ENCODE measurements at places on chromosomes 7 and 10. TPM values are rescaled to one million over a fixed set of nuclear protein-coding genes. Genes with fewer than 3 reads are reported as not detected.

The HABP2 gene
- total RNA-seq = not detected

The CCDC172 gene
- total RNA-seq = not detected

The CALCR gene
- not detected for total RNA-seq

The GJD4 gene
- total RNA-seq = not detected

The OIT3 gene
- total RNA-seq = 0.07 TPM

The CHCHD3 gene
- 91.3 TPM for total RNA-seq

The EPHB4 gene
- 184 TPM for total RNA-seq

The LRRD1 gene
- total RNA-seq = not detected

The MRLN gene
- total RNA-seq = not detected

The FAM185A gene
- 10.9 TPM for total RNA-seq

The CCL26 gene
- total RNA-seq = not detected

The CXCL12 gene
- total RNA-seq = 0.40 TPM

The VWA2 gene
- not detected for total RNA-seq

The IL6 gene
- 16.3 TPM for total RNA-seq

The SHH gene
- total RNA-seq = 0.20 TPM

The DDC gene
- total RNA-seq = not detected

The TEX36 gene
- not detected for total RNA-seq

The SPDYE18 gene
- total RNA-seq = 0.28 TPM

The COBL gene
- not detected for total RNA-seq

The ZNF488 gene
- total RNA-seq = not detected

The NOD1 gene
- 14.6 TPM for total RNA-seq

The CDHR3 gene
- total RNA-seq = 1.4 TPM

The PTF1A gene
- not detected for total RNA-seq

The SFRP5 gene
- not detected for total RNA-seq

The HPSE2 gene
- not detected for total RNA-seq

The ZNF117 gene
- 3.4 TPM for total RNA-seq

The PDIA4 gene
- total RNA-seq = 570 TPM

The SMKR1 gene
- total RNA-seq = 0.63 TPM

The ABCC2 gene
- total RNA-seq = 0.99 TPM

The SFRP4 gene
- total RNA-seq = 0.04 TPM

The MYH16 gene
- total RNA-seq = 0.53 TPM

The PLXNA4 gene
- total RNA-seq = 12.5 TPM

The CHRM2 gene
- not detected for total RNA-seq

The OR2A25 gene
- total RNA-seq = not detected

The CUX1 gene
- total RNA-seq = 20.8 TPM

The MLLT10 gene
- 36.9 TPM for total RNA-seq

The CCL24 gene
- total RNA-seq = not detected

The TWIST1 gene
- total RNA-seq = 9.2 TPM

The RPEL1 gene
- 0.13 TPM for total RNA-seq

The PTPRZ1 gene
- total RNA-seq = not detected

The GRM8 gene
- total RNA-seq = 0.21 TPM

The TMEM270 gene
- total RNA-seq = not detected

The APBB1IP gene
- not detected for total RNA-seq

The WDR86 gene
- not detected for total RNA-seq

The RSPH10B2 gene
- total RNA-seq = 0.13 TPM

The SP4 gene
- total RNA-seq = 5.1 TPM

The SPDYE16 gene
- not detected for total RNA-seq

The CRTAC1 gene
- 2.5 TPM for total RNA-seq

The DEPP1 gene
- 395 TPM for total RNA-seq

The OR2A7 gene
- total RNA-seq = 0.07 TPM

The DRGX gene
- total RNA-seq = not detected

The PRPS1L1 gene
- not detected for total RNA-seq

The SUN3 gene
- not detected for total RNA-seq

The PTN gene
- total RNA-seq = 0.13 TPM
